ENCODE measurements at places on chromosomes 3 and 15.

DNA sequence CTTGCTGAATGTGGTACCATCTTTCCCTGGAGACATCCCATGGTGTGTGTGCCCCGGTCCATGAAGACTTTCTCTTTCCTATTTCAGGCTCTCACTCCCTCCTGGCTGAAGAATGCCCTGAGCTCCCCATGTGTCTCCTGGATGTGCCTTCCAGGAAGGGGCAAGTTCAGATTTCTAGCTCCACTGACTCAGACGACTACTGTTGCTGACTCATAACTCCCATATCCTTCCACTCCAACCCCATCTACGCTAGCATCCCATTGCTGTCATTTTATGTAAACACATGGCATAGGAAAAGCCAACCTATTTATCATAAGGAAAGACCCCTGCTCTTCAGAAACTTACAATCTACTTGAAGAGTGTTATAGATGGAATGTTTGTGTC, 95.0 kb downstream of the ADCY5 start:
- H3K4me1 ChIP-seq = no peaks in the 10 kb centered on the region
- H3K4me3 ChIP-seq = no peak overlapping the region
- H3K27ac ChIP-seq = no peak overlapping the region
- H3K27me3 ChIP-seq = peaks cover 29% of the 10 kb centered on the region
- no peak for DNase-seq

- no peak overlapping the region for H3K27ac ChIP-seq
- H3K36me3 ChIP-seq = no peaks in the 10 kb centered on the region
- H3K4me3 ChIP-seq = no peak overlapping the region
- H3K4me1 ChIP-seq = peaks cover 3% of the 10 kb centered on the region
- DNase-seq = no peak
- no peaks in the 10 kb centered on the region for H3K27me3 ChIP-seq
Observed at GRCh38 chr15:63405159-63405558, 23.5 kb upstream of the CA12 start.

DNA sequence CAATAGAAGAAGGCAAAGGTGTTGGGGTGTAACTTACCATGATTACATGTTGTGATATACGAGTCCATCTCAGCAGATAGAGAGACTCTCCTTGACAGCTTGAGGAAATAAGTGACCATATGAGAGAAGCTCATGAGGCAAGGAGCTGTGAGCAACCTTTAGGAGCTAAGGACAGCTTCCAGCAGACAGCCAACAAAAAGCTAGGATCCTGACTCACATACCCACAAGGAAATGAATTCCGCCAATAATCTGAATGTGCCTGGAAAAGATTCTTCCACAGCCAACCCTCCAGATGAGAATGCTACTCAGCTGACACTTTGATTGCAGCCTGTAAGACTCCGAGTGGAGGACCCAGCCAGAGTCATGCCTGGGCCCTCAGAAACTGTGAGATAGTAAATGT, 339.6 kb upstream of the TPRG1 start:
- H3K27me3 ChIP-seq = no peaks in the 10 kb centered on the region
- no peak overlapping the region for H3K4me3 ChIP-seq
- peak overlapping the region; percentile 60 for H3K27ac ChIP-seq
- peaks cover 3% of the 10 kb centered on the region for H3K4me1 ChIP-seq
- no peaks in the 10 kb centered on the region for H3K36me3 ChIP-seq

DNA sequence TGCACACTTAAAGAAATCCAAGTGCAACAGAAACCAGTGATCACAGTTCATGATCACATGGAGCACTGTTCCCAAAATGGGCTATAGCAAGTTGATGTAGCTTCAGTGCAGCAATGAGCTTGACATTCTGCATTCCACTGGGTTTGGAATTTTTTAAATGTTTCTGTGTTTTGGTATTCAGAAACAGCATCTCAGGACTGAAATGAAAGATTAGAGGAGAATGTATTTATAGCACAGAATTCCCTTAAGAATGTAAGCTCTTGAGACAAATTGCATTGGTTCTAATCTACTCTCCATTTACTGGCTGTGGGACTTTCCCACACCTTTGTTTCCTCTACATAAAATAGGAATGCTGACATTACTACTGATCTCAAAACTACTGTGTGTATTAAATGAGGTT, 162.7 kb downstream of the FGF12 start:
- no peaks in the 10 kb centered on the region for H3K36me3 ChIP-seq
- H3K4me1 ChIP-seq = no peaks in the 10 kb centered on the region
- H3K27me3 ChIP-seq = no peaks in the 10 kb centered on the region
- no peak overlapping the region for H3K4me3 ChIP-seq
- DNase-seq = no peak
- H3K27ac ChIP-seq = no peak overlapping the region

DNA sequence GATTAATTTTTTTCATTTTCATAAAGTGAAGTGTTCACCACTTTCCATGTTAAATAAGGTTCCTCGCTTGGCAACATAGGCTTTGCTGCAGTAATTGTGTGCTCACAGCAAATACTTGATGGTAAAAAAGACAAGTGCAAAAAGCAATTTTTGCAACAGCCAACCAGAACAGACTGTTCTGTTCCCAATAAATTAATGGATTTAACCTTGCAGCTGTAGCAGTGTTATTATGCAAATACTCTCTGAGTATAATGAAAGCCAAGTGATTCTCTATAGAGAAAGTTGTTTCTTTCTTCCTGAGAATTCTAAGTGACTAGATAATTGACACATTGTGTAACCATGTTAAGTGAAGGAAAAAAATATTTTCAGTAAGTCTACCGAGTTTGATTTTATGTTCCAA, 183.7 kb upstream of the NAALADL2 start:
- no peaks in the 10 kb centered on the region for H3K36me3 ChIP-seq
- H3K27me3 ChIP-seq = no peaks in the 10 kb centered on the region
- H3K4me3 ChIP-seq = no peak overlapping the region
- no peak overlapping the region for H3K27ac ChIP-seq

- no peak overlapping the region for H3K27ac ChIP-seq
- no peak overlapping the region for H3K4me3 ChIP-seq
- no peaks in the 10 kb centered on the region for H3K4me1 ChIP-seq
- H3K36me3 ChIP-seq = peaks cover 96% of the 10 kb centered on the region
- no peaks in the 10 kb centered on the region for H3K27me3 ChIP-seq
Observed at GRCh38 chr3:45832699-45833098, 9.2 kb downstream of the LZTFL1 start.

GRCh38 chr3:97277708-97278107, 463.3 kb downstream of the EPHA6 start:
- no peaks in the 10 kb centered on the region for H3K27me3 ChIP-seq
- H3K4me3 ChIP-seq = no peak overlapping the region
- no peak overlapping the region for H3K27ac ChIP-seq
- DNase-seq = no peak
- no peaks in the 10 kb centered on the region for H3K36me3 ChIP-seq

GRCh38 chr3:187104342-187104741, 35.0 kb downstream of the RPL39L start:
- H3K4me1 ChIP-seq = no peaks in the 10 kb centered on the region
- H3K27ac ChIP-seq = no peak overlapping the region
- no peak overlapping the region for H3K4me3 ChIP-seq
- no peaks in the 10 kb centered on the region for H3K36me3 ChIP-seq

- no peak overlapping the region for H3K4me3 ChIP-seq
- H3K27me3 ChIP-seq = no peaks in the 10 kb centered on the region
- no peaks in the 10 kb centered on the region for H3K36me3 ChIP-seq
- no peak overlapping the region for H3K27ac ChIP-seq
Observed at GRCh38 chr3:33889394-33890039, 91.1 kb downstream of the PDCD6IP start.

DNA sequence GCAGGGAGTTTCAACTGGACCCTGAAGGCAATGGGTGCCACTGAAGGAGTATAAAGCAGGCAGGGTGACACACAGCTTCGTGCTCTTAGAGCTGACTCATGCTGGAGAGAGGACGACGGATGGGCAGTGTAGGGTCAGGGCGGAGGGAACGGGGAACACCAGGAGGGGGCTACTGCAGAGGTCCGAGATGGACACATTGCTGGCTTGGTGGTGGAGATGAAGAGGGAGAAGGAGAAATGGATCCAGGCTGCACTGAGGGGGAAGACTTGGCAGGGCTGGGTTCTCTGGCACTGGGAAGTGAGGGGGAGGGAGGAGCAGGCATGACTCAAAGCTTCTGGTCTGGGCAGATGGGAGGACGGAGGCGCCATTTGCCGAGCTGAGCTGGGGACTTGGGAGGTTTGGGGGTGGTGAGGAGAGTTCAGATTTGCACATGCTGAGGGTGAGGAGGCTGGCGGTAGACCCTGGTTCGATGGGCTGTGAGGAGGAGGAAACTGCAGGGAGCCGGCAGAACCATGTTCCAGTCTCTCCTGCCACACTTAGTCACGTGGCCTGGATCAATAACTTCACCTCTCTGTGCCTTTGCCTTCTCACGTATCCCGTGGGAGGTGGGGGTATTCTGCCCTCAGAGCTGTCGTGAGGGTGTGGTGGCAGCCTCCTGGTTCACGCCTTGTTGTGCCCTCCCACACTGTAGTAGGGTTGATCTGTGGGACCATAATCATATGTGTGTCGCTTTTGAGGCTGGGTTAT, 4.6 kb upstream of the KCTD6 start:
- H3K4me3 ChIP-seq = no peak overlapping the region
- DNase-seq = no peak
- H3K27me3 ChIP-seq = no peaks in the 10 kb centered on the region
- no peak overlapping the region for H3K27ac ChIP-seq
- no peaks in the 10 kb centered on the region for H3K36me3 ChIP-seq

DNA sequence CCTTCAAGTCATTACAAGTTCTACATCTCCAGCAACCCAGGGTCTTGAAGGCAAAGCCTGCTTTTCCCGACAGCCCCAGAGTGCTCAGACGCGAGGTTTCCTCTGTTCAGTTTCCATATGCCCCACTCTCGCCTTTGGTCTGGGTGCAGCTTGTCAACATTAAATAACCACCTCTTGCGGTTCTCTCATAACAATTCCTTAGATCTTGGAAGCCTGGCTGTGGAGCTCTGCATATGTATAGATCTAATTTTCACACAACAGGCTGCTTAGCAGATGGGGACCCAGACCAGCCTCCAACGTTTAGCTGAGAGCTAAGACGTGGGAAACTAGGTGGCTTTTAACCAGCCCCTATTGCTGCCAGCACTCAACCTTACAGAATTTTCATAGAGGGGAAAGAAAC, 295.5 kb downstream of the RPLP1 start:
- H3K27me3 ChIP-seq = no peaks in the 10 kb centered on the region
- H3K36me3 ChIP-seq = no peaks in the 10 kb centered on the region
- H3K4me1 ChIP-seq = no peaks in the 10 kb centered on the region

DNA sequence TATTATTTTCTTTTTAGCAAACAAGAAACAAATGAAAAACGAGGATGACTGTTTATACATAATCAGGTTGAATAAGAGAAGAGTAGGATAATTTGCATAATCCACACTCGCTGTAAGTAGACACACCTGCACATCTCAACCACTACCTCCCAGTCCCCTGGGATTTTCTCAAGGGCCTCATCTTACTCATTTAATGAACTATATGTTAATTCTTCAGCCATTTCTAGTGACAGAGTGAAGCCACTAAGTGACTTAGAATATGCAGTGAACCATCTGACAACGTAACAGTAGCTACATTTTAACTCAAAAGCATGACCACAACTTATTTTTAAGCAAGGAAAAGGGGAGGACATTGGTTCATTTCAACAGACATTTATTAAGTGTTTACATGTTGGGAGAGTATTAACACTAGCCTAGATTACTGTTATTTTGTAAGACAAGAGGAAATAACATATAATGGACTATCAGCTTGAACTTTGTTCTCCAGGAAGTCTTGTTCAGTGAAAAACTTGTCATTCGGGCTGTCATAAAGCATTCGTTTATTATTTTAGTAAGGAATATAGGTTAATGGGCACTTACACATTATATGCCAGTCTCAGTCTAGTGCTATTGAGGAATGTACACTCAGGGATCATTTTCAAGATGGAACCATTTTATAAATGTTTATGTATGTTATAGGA, 173.0 kb upstream of the ROBO2 start:
- DNase-seq = no peak
- no peak overlapping the region for H3K27ac ChIP-seq
- H3K27me3 ChIP-seq = no peaks in the 10 kb centered on the region
- H3K4me3 ChIP-seq = no peak overlapping the region
- H3K4me1 ChIP-seq = no peaks in the 10 kb centered on the region

- no peaks in the 10 kb centered on the region for H3K4me1 ChIP-seq
- no peak overlapping the region for H3K4me3 ChIP-seq
- H3K27ac ChIP-seq = no peak overlapping the region
- no peak for DNase-seq
- H3K27me3 ChIP-seq = no peaks in the 10 kb centered on the region
Observed at GRCh38 chr3:69020424-69020823, 6.9 kb upstream of the EOGT start.

DNA sequence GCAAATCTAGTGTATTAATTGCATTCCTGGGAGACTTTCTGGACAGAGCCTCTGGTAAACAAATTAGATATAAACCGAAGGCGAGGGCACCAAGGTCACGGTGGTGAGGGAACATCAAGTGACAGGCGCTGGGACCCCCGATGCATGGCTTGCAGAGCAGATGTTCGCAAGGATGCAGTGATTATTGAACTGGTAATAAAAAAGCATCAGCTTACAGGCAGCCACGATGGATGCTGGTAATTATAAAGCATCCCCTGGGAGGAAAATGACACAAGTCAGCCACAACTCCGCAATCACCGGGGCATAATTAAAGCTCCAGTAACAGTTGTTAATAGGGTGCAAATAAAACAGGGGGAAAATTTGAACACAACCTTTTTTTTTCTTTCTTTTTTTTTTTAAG, 231.1 kb upstream of the DPH6 start:
- DNase-seq = no peak
- H3K27ac ChIP-seq = no peak overlapping the region
- H3K4me3 ChIP-seq = no peak overlapping the region
- no peaks in the 10 kb centered on the region for H3K36me3 ChIP-seq
- no peaks in the 10 kb centered on the region for H3K4me1 ChIP-seq

GRCh38 chr15:90884719-90885431, 571 bp downstream of the FES start:
- H3K27ac ChIP-seq = peak overlapping the region; percentile 77
- H3K4me3 ChIP-seq = peak overlapping the region; percentile 60
- peaks cover 50% of the 10 kb centered on the region for H3K36me3 ChIP-seq
- peaks cover 43% of the 10 kb centered on the region for H3K4me1 ChIP-seq

- H3K4me3 ChIP-seq = no peak within 1 kb of the TSS
- H3K27me3 ChIP-seq = peaks cover 30% of the 10 kb centered on the region
- no peak within 1 kb of the TSS for H3K27ac ChIP-seq
- no peak for DNase-seq
- peaks cover 26% of the 10 kb centered on the region for H3K4me1 ChIP-seq
- no peaks in the 10 kb centered on the region for H3K36me3 ChIP-seq
Observed at GRCh38 chr3:137764001-137764433, at the start of gene SOX14. Gene SOX14 (plus strand): TSS chr3:137764315. CDS start chr3:137764785, 470 bp downstream.

GRCh38 chr15:88740356-88740755, 62.9 kb upstream of the ACAN start:
- H3K4me3 ChIP-seq = no peak overlapping the region
- H3K4me1 ChIP-seq = no peaks in the 10 kb centered on the region
- H3K27me3 ChIP-seq = no peaks in the 10 kb centered on the region
- no peaks in the 10 kb centered on the region for H3K36me3 ChIP-seq

DNA sequence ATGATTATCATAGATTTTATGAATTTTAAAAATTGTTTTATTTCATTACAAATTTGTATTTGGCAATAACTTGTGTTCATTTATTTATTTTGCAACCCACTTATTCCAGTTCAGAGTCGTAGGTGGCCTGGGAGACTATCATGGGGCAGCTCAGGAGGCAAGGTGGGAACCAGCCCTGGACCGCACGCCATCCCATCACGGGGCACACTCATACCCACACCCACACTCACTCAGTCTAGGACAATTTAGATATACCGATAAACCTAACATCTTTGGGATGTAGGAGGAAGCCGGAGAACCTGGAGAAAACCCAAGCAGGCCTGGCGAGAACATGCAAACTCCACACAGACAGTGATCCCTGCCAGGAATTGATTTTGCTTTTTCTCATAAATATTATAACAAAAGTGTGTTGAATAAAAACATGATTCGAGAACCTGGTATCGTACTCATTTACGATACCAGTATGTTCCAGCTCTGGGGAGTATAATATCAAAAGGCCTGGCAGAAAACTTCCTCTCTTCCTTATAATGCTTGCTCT, 205.3 kb downstream of the NFKBIZ start:
- DNase-seq = no peak
- H3K27ac ChIP-seq = no peak overlapping the region
- no peak overlapping the region for H3K4me3 ChIP-seq
